ENCODE measurements at places on chromosomes 3 and 15.
A peak's percentile ranks its signal among the peaks of the same experiment; 100 is the strongest.

DNA sequence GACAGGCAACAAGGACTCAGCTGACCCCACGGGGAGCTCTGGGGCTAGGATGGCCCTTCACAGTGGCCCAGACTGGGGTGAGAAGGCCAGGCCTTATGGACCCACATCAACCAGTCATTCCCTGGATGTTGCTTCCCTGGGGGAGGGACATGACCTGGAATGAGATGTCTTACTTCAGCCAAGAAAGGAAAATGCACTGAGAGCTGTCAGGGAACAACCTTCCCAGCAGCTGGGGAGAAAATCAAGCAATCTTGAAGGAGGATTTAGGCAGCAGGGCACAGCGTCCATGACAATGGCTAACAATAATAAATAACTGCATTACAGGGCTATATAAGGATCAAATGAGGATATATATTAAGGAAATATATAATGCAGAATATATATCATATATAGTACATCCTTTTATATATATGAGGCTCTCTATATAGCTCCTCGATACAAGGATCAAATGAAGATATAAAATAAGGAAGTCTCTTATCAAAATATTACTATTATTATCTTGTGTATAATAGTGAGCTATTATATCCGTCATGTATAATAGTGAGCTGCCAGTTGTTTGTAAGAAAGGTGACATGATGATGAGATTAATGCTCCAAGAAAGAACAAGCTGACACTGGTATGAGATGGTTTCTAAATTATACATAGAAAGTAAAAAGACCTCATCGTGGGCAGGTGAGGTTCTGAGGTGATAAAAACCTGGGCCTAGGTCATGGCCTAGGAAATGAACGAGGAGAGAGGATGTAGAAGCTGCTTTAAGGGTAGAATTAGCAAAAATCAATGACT lies 117.8 kb upstream of the LIPC start:
- no peak for DNase-seq

DNA sequence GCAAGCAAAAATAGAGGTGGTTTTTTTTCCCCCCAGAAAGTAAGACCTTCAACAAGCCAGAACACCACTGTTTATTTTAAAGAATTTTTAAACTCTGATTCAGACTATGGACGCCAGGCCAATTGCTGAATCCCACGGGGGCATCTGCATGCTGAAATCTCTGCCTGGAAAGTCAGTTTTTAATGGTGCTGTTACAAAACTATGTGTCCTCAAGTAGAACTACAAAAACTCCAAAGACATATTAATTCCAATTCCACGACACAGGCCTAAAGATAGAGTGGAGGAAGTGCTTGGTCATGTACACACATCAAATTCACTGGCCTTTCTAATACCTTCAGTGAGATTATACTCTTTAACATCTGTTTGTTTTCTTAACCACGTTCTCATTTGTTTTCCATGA lies 490.5 kb upstream of the NR2F2 start:
- DNase-seq, result no peak

DNA sequence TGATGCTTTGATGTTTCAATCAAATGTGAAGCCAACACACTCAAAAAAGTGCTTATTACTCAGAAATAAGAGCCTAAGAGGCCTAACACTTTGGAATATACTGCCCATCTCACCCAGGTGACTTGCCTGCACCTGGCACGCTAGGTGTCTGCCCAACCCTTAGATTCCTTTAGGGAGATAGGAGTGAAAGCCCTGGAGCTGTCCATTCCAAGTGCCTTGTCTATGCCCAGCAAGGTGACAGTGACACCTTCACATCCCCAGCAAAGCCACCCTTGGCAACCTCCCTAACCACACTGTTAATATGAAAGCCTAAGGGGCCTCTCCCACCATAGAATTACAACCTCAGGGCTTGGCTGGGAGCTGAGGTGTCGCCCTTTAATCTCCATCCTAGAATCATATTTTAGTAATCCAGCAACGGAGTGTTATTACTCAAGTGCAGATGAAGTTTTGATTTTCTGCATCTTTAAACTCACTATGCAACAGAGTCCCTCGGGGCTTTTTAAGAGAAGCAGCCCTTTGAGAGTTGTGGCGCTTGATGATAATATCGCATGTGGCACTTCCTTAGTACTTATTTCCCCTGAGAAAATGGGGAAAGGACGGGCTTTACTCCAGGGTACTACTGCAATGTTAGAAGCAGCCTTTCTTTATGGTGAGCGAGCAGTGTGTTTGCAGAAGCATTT lies 24.8 kb downstream of the ATP10A start:
- no peak for DNase-seq

DNA sequence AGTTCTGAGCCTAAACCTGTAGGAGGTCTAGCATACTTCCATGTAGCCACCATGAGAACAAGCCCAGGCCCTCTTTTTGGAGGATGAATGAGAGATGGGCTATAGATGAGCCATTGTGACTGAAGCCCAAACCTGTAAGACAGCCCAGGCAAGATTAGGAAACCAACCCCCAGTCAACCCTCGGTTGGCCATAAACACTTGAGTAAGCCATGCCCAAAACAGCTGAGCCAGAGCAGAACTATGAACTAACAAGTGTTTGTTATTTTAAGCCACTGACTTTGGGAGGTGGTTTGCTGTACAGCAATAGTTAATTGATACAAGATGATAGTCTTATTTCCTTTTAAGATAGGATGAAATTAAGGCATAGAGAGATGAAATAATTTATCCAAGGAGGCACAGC lies 12.4 kb upstream of the CPNE4 start:
- no peak for DNase-seq

GRCh38 chr15:90929246-90930019 lies 2.9 kb downstream of the HDDC3 start:
- no peak for DNase-seq

DNA sequence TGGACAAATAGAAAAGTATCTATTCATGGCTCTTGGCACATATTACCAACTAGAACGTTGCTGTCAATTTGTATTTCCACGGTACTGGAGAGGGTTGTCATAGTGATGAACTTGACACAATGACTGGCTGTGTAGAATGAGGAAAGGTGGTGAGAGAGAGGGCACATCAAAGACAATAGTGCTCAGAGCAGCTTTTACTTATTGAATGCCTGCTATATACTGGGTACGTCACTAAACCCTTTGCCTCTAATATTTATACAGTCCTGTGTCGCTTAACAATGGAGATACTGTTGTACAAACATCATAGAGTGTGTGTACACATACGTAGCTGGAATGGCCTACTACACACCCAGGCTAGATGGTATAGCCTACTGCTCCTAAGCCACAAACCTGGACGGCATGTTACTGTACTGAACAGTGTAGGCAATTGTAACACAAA lies 8.3 kb downstream of the TMPRSS7 start:
- DNase-seq, result no peak

DNA sequence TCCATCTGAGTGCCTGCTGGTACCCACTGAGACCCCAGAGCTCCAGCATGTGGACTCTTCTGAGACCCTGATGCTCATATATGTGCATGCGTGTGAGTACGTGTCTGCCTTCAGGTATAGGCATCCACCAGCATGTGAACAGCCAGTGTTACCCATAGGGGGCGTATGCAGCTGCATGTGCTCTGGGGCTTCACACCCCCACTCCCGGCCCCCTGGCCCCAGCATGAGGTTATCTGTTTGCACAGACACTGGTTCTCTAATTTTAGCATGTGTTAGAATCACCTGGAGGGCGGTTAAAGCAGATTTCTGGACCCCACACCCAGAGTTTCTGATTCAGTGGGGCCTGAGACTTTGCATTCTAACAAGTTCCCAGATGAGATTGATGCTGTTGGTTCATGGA lies 824 bp upstream of the CILP start:
- peak; percentile 25 for DNase-seq
